ENCODE measurements at places on chromosomes 3 and 15.

- no peak for DNase-seq
Measured at GRCh38 chr3:16993227-16993626, 108.5 kb downstream of the PLCL2 start.

DNA sequence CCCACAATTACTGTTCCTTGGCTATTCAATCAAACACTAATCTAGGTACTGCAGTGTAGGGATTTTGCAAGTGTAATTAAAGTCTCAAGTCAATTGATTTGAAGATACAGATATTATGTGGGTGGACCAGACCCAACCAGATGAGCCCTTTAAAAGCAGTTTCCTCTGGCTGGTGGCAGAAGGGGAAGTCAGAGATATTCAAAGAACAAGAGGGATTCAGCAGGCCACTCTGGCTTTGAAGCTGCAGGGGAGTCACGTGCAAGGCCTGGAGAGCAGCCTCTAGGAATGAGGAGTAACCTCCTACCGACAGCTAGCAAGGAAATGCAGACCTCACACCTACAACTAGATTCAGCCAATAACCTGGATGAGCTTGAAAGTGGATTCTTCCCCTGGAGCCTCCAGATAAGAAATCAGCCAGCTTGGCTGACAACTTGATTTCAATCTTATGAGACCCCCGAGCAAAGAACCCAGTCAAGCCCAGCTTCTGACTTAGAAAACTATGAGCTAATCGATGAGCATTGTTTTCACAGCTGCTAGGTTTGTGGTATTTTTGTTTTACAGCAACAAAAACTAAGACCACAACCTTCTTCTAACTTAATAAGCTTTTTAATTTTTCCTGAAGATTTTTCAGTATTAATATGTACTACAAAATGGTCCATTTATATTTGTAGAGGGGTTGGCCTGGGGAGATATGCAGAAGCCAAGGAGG is 13.4 kb downstream of the HACD2 start:
- no peak for DNase-seq

DNA sequence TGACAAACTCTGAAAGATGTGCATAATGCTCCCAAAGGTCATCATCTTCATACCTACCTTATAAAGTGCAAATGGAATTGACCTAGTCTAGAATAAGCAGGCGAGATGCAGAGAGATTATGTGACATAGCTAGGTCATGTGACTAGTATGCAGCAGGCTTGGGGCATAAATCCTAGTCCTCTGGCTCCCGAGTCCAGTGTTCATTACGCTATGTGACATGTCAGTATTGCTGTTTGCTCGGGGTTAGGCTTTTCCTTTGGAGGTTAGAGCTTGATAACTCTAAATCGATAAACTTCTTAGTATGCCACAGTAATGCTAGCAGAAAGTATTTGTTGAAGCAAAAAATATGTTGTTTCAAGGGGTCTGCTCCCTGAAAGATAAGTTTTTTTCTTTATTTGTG is 481.7 kb upstream of the TPRG1 start:
- no peak for DNase-seq

GRCh38 chr15:29003191-29003839 is 117.5 kb downstream of the APBA2 start:
- no peak for DNase-seq

DNA sequence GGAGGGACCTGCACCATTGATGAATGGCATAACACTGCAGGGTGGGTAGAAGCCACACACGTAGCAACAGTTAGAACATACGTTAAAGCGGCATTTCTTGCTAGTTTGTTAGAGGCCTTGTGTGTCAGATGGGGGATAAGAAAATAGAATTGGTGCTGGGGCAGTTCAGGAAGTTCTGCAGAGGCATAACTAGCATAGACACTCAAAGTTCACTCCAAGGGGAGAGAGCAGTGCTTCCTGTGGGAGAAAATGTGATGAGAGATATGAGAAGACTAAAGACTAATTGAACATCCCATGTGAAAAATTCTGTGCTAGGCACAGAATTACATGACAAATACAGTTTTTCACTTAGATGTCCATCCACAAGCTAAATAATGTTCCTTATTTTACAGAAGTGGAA is 327.1 kb downstream of the ZNF621 start:
- DNase-seq = no peak

GRCh38 chr15:78044407-78045155 is 32.9 kb downstream of the TBC1D2B start:
- DNase-seq = no peak

DNA sequence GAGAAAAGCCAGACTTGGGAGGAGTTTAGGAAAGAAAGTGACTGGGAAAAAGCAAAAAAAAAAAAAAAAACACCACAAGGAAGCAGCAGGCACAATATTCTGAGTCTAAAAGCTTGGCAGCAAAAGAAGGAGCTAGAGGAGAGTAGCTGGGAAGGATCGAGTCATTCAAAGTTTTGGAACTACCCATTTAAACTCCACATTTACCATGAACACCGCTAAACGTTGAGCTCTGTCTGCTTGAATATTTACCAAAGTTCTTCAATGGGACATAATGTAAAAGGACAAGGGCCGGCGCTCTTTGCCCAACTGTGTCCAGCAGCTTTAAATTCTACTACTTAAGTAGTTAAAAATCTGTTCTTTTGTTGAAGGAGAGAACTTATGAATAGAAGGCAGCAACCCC is 481.9 kb downstream of the FOXP1 start:
- no peak for DNase-seq

DNA sequence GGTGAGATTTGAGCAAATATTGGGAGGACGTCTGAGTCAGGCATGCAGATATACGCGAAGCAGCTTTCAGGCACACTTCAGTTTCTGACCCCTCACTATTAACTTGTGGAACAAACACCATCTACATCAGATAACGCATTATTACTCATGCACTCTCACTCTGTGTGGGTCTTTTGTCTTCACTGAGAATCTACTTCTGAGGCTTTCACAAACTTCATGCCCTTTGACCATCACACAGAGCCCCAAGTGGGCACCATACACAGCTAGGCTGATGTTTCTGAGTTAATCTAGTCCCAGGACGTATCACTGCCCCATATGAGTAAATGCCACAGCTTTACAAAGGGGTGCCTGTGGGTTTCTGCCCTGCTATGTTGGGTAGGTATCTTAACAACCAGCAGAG is 39.6 kb upstream of the IP6K2 start:
- DNase-seq = no peak

DNA sequence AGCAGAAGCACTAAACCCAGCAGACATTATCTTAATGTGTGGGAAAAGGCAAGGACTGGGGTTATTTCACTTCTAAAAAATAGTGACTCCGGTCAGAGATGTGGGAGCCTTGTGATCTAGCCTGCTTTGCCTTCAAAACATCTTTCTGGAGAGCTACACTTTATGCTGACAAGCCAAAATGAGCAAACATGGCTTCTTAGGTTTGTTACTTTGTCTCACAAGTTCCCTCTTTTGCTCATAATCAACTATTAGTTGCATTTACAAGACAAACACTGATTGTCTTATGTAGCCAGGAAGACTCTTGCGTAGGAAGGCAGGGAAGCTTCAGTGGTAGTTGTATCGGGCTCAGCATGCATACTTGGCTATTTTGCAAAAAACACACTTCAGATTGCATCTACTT is 129.2 kb downstream of the NUP210 start:
- DNase-seq = no peak

Data from posterior vena cava (tissue), 2 donors.